ENCODE measurements at places on chromosomes 12 and 14. TPM values are rescaled to one million over a fixed set of nuclear protein-coding genes. Genes with fewer than 3 reads are reported as not detected.

SIRT4 gene
- total RNA-seq, result 1.6 TPM

DNA sequence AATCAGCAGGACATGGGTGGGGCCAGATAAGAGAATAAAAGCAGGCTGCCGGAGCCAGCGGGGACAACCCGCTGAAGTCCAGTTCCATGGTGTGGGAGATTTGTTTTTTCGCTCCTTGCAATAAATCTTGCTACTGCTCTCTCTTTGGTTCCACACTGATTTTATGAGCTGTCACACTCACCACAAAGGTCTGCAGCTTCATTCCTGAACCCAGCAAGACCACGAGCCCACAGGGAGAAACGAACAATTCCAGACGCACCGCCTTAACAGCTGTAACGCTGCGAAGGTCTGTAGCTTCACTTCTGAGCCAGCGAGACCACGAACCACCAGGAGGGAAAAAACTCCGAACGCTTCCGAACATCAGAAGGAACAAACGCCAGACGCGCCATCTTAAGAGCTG, 2.8 kb upstream of the CNIH1 start:
- H3K27ac ChIP-seq, result no peak overlapping the region
- DNase-seq, result no peak
- H3K4me1 ChIP-seq, result peaks cover 24% of the 10 kb centered on the region
- peaks cover 10% of the 10 kb centered on the region for H3K27me3 ChIP-seq
- peaks cover 12% of the 10 kb centered on the region for H3K36me3 ChIP-seq

KRT6A gene
- not detected for total RNA-seq

NKX2-1 gene
- not detected for total RNA-seq

DNA sequence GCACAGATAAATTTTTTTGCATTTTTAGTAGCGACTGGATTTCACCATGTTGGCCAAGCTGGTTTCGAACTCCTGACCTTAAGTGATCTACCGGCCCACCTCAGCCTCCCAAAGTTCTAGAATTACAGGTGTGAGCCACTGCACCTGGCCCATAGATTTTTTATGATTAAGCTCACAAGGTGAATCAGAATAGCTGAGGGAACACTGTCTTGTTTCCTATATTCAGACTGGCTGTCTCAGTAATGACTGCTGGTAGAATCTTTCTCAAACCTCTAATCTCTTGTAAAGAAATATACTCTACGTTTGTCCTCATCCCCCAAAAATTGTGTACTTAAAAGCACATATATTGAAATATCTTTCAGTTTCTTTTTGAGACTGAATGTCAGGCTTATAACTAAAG, 362.1 kb downstream of the EGLN3 start:
- H3K4me1 ChIP-seq, result no peaks in the 10 kb centered on the region
- DNase-seq, result no peak
- H3K36me3 ChIP-seq, result no peaks in the 10 kb centered on the region
- H3K27ac ChIP-seq, result no peak overlapping the region
- H3K27me3 ChIP-seq, result no peaks in the 10 kb centered on the region
- H3K4me3 ChIP-seq, result no peak overlapping the region

Measured in activated CD4-positive, alpha-beta memory T cell treated with anti-CD3 and anti-CD28 coated beads, Interleukin-2, amount 10 ng/mL, durations not matched to agents 7 days and 5 days (primary cell).